ENCODE measurements at places on chromosomes 13 and 19.

GRCh38 chr13:68888832-68889231 is 1218.8 kb upstream of the ATXN8OS start:
- no peak for DNase-seq

- DNase-seq, result no peak
These were observed 30.0 kb downstream of the ZNF787 start for GRCh38 chr19:56091066-56091490.

DNA sequence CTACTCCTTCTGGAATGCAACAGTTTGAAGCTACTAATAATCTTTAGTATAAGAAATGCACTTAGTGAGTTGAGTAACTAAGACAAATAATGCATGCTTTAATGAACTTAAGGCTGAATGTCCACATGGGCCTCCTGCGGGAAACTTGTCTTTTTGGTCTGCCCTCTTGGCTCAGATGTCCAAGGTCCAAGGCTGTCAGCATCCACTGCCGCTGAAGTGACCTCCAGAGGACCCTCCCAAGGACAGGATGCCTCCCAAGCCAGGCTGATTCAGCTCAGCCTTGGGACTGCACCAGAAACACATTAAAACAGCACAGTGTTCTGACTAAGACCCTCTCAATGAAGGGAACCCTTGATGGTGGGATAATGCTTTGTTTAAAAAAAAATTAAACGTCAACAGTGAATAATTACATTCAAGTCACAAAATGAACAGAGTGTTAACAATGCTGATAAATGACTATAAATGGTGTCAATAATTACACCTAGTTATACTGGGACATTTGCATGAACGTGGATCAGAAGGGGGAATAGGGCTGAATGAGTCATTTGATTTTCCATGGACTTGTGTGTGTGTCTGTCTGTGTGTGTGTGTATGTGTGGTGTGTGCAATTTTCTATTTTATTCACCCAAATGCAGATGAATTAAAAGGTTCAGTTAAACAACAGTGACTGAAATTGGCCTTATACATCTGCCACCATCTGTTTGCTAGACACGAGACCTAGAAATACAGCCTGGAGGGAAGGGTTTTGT is 150.5 kb downstream of the COL4A1 start:
- DNase-seq, result no peak

- DNase-seq, result no peak
These were observed 86.9 kb upstream of the DOCK9 start for GRCh38 chr13:99064624-99065234.

DNA sequence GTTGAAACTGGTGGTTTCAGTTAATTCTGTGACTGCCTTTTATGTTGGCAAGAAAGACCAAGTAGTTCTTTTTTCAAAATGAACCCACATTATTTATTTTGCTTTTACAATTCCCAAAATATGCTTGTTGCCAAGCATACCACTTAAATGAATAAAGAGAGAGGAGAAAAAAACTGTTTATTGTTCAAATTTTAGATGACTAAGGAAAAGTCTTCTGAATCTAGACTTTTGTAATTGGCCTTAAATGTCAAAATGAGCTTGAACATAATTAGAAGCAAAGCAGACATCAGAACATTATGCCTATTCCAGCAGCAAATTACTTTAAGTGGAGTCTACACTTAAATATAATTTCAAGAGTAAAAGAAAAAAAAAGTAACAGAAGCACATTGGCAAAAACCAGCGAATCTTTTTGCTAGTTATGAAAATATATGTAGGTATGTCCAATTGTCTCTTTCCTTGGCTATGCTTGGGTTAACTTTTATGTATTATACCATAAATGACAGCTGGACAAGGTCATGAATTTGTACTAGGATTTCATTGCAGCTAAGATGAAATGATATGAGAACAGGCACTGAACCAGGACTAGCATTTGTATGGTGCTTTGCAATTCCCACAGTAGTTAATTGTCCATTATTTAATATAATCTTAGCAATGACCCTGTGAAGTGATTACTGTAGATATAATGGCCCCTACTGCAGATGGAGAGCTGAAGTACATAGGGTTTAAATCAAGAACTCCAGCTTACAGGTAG is 211.9 kb downstream of the NALCN start:
- no peak for DNase-seq

DNA sequence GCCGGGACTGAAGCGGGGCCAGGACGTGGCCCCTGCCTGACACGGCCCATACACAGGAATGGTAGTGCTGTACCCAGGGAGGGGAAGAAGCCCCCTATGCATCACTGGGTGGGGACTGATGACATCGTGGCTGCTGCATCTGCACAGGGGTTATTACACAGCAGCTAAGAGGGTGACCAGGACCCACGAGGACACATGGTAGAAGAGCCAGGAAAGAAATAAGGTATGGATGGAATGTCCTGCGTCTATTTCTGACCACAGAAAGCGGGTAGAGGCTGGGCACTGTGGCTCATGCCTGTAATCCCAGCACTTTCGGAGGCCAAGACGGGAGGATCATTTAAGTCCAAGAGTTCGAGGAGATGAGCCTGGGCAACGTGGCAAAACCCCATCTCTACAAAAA is 24.1 kb downstream of the DCAF15 start:
- DNase-seq, result no peak

DNA sequence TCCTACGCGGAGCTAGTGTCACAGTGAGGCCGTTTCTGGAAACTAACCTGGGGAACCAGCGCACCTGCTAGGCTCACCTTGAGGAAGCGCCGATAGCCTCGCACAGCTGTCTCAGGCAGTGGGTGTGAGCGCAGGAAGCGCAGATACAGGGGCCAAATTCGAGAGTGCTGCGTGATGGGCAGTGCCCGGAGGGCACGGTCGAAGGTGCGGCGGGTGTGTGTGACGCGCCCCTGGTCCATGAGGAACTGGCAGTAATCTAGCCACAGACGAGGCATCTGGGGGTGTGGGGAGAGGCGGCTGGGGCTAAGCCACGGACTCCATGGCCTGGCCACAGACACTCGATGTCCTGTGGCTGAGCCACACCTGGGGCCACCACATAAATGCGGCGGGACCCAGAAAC is 2.2 kb downstream of the XAB2 start:
- no peak for DNase-seq

DNA sequence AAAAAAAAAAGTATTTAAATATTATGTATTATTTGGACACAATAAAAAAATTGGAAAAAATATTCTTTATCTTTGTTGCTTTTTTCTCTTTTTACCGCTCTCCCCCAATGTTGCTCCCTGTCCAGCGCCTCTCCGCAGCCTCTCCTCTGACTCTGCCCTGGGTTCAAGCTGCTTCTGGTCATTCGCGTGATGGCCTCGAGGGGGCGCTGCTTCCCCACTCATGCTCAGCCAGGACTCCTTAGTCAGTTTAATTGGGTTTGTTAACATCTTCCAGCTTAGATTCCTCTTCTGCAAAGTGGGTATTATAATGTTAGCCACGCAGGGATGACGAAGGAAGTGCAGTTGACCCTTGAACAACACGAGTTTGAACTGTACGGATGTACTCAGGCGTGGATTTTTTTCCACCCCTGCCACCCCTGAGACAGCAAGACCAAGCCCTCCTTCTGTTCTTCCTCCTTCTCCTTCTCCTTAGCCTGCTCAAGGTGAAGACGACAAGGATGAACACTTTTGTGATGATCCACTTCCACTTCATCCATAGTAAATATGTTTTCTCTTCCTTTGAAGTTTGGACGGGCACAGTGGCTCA is 4.9 kb upstream of the NWD1 start:
- DNase-seq, result peak; percentile 7

DNA sequence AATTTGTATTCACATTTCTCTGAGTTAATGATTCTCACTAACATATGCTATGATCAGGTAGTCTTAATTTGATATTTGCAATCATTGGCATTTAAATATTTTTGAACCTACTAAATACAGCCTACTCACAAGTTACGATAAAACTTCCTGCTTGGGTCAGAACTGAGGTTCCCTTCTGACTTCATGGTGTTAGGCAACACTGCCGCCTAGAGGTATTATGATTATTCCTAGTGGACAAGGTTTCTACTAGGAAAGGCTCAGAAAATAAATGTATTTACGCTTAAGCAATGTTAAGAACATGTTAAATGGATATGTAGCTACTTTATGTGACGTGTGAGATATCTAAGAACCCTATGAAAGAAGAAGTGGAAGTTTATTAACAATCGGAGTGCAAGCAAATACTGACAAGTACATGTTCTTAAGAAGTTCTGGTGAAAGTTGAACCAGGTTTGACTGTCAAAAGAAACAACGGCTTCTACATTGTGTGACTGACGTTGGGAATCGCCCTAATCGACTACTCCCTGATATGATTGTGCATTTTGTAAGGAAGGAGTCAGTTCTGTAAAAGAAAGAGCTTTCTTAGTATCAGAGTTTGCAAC is 1395.8 kb downstream of the SLITRK5 start:
- DNase-seq, result no peak

DNA sequence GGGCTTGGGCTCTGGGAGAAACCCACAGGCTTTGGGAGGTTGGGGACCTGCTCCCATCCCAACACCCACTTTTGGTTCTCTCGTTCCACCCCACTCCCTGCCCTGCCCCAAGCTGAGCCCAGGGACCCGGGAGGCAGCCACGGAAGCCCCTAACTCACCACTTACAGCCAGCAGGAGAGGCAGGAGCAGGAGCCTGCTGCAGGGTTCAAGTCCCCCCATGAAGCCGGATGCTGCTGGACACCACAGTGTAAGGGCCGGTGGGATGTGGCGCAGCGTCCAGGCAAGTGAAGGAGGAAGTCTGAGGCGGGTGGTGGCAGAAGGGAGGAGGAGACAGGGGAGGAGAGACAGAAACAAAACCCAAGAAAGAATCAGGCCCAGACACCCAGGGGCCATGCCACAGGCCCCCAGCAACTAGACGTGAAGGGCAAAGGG is at the start of gene TYROBP:
Gene TYROBP, minus strand, starts transcription at position 286 of the 432 bp plus-strand sequence. Its CDS starts 67 bp downstream, at position 219.
- peak; percentile 36 for DNase-seq

- no peak for DNase-seq
These were observed 146.2 kb upstream of the FNDC3A start for GRCh38 chr13:48829536-48829935.

DNA sequence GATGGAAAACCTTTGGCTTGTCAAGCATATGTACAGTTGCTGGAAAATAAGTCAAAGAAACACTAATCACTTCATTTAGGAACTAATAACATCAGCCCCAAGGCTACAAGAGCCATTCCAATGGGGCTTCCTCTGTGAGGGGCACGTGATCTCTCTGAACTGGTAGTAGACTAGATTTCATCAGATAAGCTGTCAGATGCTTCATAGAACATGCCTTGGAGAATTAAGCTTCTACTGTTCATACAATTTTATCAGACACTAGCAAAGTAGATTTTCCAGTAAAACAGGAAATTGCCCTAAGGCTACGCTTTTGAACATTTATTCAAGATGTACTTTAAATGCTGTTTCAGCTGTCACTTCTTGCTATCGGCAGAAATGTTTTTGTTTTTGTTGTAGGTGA is 107.8 kb downstream of the EDNRB start:
- no peak for DNase-seq

- DNase-seq, result no peak
These were observed 79.5 kb downstream of the MYO16 start for GRCh38 chr13:108708921-108709320.

DNA sequence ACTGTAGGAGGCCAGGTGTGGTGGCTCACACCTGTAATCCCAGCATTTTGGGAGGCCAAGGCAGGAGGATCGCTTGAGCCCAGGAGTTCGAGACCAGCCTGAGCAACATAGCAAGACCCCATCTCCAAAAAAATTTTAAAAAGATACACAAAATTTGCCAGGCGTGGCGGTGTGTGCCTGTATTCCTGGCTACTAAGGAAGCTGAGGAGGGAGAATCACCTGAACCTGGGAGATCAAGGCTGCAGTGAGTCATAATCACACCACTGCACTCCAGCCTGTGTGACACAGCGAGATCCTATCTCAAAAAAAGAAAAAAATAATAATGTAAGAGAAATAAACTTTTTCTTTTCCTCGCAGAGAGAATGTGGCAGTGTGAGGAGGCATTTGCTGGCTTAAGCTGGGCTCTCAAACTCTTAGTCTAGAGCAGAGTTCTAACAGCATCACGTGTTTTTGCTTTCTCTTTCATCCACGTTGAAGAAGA is 21.1 kb downstream of the FAM187B start:
- no peak for DNase-seq

DNA sequence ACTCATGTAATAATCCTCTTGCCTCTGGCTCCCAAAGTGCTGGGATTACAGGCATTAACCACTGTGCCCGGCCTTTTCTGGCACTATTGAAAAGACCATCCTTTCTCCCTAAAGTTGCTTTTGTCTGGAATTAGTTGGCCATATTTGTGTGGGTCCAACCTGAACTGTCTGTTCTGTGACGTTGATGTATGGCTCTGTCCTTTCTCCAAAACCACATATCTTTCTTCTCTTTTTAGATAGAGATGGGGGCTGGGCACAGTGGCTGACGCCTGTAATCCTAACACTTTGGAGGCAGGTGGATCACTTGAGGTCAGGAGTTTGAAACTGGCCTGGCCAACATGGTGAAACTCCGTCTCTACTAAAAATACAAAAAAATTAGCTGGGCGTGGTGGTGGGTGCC is 17.9 kb downstream of the DNM2 start:
- no peak for DNase-seq

DNA sequence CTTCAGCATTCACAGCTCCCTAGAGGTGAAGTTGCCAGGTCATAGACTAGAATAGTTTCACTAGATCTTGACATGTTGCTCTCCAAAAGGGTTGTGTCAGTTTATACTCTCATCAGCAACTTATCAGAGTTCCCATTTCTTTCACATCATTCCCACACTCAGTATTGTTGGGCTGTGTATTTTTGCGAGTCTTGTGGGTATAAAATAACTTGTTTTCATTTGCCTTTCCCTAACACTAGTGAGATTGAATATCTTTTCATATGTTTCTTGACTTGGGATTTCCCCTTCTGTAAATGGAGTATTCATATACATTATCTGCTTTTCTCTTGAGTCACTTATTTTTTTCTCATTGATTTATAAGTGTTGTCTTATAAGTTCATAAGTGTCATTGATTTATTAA is 55.2 kb upstream of the GPR183 start:
- DNase-seq, result no peak

GRCh38 chr19:7199613-7200533 is 94.3 kb downstream of the INSR start:
- DNase-seq, result no peak

GRCh38 chr13:31786011-31786410 is 46.7 kb downstream of the RXFP2 start:
- DNase-seq, result no peak

DNA sequence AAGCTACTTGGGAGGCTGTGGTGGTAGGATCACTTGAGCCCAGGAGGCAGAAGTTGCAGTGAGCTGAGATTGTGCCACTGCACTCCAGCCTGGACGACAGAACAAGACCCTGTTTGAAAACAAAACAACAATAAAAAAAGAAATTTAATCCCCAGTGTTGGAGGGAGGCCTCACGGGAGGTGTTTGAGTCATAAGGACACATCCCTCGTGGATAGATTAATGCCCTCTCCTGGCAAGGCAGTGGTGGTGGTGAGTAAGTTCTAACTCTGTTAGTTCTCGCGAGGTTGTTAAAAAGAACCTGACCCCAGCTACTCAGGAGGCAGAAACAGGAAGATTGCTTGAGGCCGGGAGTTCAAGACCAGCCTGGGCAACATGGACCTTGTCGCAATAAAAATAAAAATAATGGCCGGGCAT is 27.6 kb upstream of the SIN3B start:
- DNase-seq, result no peak

GRCh38 chr19:6022570-6023064 is 44.7 kb upstream of the RANBP3 start:
- no peak for DNase-seq

Measured in C1 segment of cervical spinal cord (tissue), 14 donors.